ENCODE measurements at places on chromosomes 2 and 18.

DNA sequence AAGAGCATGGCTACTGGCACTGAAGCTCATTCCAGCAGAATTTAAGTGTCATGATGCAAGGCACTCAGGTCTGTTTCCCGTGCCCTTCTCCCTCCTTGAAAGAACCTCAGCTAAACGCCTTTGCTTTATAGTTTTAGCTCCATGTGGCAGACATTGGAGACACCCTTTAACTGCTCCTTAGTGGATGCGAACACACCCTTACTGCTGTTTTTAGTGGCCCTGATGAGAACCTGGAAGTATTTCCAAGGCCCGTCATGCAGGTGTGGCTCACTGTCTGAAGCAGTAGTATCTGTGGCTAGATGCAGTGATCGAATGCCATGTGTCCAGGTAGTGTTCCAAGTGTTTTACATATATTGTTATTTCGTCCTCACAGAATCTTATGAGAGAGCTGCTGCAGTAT, 28.3 kb downstream of the KIF5C start:
- DNase-seq: no peak

GRCh38 chr18:24922491-24922890, 429.5 kb downstream of the ZNF521 start:
- no peak for DNase-seq

DNA sequence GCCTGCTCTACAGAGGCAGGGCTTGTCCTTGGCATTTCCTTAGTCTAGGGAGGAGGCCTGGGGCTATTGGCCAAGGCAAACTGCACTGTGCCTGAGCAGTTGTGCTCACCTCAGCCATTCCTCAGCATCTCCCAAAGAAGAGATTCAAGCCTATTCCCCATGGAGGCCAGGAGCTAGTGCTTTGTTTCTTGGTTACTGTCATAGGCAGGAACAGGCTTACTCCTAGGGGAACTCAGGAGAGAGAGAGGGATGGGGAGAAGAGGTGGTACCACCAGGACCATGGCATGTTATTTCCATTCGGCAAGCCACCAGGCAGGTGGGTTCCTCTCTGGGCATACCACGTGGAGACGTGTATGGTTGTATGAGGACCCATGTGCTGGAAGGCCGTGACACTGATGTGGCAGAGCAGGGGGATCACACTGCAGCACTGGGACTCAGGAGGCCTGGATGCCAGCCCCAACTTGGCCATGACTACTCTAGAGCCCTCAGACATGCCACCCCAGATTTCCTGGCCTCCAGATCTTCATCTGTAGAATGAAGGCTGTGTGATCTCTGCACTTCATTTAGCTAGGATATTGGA, 233.7 kb downstream of the LOXHD1 start:
- DNase-seq: no peak

DNA sequence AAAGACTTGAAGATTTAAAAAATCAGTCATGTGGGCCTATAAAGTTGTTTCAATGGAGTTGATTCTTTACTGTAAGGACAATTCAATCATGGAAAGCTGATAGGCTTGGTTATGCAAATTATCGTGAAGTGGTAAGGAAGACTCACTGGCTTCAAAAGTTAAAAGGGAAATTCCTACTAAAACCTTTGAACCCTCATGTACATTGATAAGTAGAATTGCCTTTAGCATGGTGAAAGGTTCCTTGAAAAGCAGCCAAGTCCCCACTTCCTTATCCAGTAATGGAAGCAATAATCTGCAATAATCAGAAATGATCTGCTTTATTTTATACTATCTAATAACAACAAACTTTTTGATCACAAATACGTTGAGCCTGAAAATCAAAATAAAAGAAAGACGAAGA, 14.4 kb upstream of the CCL20 start:
- DNase-seq: no peak

GRCh38 chr2:54240515-54241469, 15.2 kb downstream of the TSPYL6 start:
- DNase-seq: no peak

DNA sequence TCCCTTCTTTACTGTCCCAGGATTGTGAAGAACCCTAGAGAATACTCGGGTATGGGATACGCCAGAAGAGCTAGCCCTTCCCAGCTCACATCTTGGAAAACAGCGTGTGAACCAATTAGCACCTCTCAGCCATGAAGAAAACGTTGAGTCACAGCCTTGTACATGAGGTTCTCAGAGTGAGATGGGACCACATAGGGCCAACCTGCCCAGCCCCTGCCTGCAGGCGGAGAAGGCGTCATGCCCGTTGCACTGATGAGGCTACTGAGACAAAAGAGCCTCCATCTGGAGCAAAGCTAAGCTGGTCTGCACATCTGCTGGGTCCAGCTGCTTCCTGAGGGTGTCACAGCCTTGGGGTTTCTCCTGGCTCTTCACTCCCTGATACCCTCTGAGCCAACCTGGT, 92.2 kb downstream of the LBH start:
- DNase-seq: no peak

DNA sequence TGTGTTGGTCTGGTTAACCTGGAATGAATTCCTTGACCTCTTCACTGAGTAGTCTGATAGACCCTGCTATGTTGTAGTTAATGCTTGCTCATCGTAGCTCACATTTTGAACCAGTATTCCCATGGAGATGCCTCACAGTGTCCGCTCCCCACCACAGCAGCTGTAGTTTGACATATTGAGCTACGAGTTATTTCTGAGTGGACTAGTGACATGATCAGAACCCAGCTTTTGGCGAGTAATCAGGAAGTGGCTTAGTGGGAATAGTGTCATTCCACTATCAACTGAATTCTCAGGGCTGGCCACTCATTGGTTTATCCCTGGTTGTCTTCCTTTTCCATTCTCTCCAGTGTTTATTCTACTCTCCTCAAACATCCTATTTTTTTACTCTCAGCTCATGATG, 102.7 kb downstream of the MYO1B start:
- DNase-seq: no peak

GRCh38 chr2:108607706-108608301, 73.5 kb downstream of the LIMS1 start:
- no peak for DNase-seq

- no peak for DNase-seq
Observed at GRCh38 chr18:59229701-59230443, 9.9 kb downstream of the GRP start.

GRCh38 chr2:46836295-46837111, 79.1 kb downstream of the MCFD2 start:
- DNase-seq: no peak

GRCh38 chr18:77140439-77141109, 8.0 kb upstream of the MBP start:
- no peak for DNase-seq

- no peak for DNase-seq
Observed at GRCh38 chr2:218406949-218407618, 7.4 kb downstream of the CTDSP1 start.

DNA sequence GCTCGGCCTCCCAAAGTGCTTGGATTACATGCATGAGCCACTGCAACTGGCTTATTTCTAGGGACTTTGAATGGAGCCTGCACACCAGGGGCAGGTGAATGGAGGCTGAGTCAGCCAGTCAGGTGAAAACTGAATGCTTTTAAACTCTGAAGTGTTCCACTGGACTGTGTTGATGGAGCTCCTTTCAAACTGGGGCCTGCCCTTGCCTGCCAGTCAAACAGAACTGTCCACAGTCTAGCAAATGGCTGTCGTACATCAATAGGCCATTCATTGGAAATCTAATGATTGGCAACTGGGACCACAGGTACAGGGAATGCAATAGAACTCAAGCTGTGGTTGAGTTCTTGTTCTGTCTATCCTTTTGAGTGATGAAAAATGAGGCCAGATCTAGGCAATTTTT, 966 bp upstream of the NOSTRIN start:
- no peak for DNase-seq

DNA sequence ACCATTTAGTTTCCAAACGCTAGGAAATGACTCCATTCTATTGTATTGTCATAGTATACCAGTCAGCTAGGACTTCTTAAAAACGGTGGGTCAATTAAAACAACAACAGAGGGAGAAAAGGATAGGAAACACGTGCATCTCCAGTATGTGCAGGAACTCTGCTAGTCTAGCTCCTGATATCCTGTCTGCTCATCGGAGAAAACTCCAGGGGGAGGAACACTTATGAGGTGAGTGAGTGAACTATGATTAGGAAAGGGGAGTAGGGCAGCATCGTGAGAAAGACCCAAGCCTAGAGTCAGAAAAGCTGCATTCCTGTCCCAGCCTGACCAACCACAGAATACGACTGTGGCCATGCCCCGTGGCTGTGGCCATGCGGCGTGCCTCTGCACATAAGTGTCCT, 34.2 kb downstream of the DTNB start:
- no peak for DNase-seq

GRCh38 chr2:60438131-60438530, 115.3 kb downstream of the BCL11A start:
- no peak for DNase-seq

DNA sequence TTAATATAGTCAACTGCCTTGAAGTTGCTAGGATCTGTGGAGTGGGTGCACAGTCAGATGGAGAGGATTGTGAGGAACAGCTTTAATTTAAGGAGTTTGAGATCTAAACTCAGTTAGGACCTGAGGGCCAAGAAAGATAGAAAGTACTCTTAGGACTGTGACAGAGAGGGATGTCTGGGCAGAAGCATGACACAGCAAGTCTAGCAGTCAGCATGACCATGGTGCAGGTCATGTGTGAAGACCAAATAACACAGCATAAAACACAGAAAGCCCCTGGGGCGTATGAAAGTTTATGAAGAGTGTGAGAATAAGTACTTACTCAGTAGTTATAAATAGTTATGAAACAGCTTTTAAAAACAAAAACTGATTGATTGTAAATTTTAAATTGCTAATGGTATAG, 107.2 kb downstream of the GALNT1 start:
- DNase-seq: no peak

GRCh38 chr2:226825056-226825455, 10.8 kb upstream of the RHBDD1 start:
- no peak for DNase-seq

DNA sequence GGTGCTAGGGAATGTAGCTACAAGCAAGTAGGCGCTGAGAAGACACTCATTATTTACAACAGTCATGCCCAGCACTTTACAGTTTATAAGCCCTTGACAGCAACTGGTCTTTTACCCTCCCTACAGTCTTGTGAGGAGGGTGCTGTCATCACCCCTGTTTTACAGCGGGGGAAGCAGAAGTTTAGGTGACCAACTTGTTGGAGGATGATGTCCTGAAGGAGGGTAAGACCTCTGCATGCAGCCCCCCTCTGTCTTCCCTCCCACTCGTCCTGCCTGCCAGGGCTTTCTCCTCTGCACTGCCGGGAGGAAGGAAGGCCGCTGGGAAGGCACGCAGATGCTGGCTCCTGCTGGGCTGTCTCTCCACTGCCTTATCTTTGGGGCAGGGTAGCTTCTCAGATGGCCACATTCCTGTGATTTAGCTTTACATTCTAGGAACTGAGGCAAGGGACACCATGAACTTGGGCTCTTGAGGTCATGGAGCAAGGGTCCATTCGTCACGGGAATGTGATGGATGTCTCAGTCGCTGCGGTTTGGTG, 972 bp downstream of the IL1R1 start:
- no peak for DNase-seq

DNA sequence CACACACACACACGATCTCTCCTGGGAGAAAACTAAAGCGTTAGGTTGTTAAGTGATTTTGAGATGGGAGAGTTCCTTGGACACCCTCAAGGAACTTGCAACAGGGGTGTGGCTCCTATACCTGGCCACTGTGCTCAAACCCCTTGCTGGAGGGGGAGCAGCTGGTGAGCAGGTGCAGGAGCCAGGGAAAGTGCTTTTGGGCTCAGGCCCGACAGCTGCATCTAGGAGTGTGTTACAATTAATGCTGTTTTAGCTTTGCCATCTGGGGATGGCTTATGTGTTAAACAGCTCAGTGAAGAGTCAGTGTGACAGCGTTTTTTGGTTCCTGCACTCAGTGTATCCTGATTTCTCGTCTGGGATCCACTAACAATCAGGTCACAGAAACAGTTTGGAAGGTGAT, 510.8 kb downstream of the TRIB2 start:
- DNase-seq: no peak

- no peak for DNase-seq
Observed at GRCh38 chr2:239675826-239676715, 275.3 kb upstream of the HDAC4 start.

GRCh38 chr2:198558176-198558575, 753.8 kb downstream of the PLCL1 start:
- no peak for DNase-seq
